ENCODE measurements at places on chromosomes 5 and 9.

DNA sequence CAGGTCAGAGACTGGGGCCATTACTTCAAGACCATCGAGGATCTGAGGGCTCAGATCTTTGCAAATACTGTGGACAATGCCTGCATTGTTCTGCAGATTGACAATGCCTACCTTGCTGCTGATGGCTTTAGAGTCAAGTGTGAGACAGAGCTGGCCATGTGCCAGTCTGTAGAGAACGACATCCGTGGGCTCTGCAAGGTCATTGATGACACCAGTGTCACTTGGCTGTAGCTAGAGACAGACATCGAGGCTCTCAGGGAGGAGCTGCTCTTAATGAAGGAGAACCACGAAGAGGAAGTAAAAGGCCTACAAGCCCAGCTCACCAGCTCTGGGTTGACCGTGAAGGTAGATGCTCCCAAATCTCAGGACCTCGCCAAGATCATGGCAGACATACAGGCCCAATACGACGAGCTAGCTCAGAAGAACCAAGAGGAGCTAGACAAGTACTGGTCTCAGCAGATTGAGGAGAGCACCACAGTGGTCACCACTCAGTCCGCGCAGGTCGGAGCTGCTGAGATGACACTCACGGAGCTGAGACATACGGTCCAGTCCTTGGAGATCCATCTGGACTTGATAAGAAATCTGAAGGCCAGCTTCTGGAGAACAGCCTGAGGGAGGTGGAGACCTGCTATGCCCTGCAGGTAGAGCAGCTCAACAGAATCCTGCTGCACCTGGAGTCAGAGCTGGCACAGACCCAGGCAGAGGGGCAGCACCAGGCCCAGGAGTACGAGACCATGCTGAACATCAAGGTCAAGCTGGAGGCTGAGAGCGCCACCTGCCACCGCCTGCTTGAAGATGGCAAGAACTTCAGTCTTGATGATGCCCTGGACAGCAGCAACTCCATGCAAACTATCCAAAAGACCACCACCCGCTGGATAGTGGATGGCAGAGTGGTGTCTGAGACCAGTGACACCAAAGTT, 9.3 kb downstream of the NIPBL start:
- peak; percentile 24 for DNase-seq

GRCh38 chr5:115796656-115797055, 19.8 kb downstream of the CDO1 start:
- DNase-seq, result no peak

DNA sequence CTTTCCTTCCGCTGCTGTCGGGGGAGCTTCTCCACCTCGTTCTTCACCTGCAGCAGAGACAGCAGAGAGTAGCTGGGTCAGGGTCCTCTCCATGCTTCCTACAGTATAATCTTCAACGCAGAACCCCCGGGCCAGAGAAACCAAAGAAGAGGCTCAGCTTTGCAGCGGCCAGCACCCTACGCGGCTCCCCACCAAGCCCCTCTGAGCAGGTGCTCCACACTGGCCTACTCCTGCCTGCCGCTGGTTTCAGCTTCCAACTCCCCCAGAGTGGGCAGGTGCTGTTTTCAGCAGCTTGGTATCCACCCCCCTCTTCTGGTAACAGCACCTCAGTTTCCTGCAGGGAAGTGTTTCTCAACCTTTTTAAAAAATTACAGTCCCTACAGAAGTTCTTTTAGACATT, 58.3 kb upstream of the FBXW11 start:
- DNase-seq, result no peak

- no peak for DNase-seq
Observed at GRCh38 chr9:11190719-11191118, 577.9 kb upstream of the PTPRD start.

DNA sequence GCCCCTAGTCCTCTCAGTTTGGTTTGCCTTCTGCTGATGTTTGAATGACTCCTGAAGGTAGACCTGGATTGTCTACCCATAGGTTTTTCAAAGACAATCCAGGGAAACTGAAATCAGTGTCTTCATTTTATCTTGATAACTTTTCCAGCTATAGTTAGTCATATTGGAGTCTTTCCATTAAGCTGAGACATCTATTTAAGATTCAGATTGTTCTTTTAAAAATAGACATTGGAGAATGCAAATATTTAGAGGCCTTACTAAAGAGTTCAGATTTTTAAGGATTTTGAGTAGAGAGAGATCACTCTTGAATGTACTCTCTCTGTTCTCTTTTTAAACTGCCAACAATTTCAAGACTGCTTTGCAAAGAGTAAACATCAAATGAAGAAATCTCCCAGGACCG, 69.1 kb downstream of the GDNF start:
- DNase-seq, result no peak

DNA sequence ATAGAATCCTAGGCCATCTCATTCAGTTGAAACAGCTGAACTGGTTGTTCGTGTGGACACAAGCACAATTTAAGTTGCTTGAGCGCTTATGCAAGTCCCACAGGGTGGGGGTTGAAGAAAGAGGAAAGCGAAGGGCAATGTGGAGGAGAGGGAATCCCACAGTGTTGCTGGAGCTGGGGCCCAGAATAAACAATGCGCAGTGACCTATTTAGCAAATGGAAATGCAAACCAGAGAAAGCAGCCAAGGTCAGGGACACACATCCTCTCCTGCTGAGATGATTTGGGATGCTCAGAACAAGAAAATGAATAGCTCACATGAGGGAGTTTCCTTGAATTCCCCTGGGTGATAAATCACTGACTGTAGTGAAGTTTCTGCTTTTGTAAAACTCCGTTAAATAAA, 838.3 kb downstream of the TLE4 start:
- no peak for DNase-seq

DNA sequence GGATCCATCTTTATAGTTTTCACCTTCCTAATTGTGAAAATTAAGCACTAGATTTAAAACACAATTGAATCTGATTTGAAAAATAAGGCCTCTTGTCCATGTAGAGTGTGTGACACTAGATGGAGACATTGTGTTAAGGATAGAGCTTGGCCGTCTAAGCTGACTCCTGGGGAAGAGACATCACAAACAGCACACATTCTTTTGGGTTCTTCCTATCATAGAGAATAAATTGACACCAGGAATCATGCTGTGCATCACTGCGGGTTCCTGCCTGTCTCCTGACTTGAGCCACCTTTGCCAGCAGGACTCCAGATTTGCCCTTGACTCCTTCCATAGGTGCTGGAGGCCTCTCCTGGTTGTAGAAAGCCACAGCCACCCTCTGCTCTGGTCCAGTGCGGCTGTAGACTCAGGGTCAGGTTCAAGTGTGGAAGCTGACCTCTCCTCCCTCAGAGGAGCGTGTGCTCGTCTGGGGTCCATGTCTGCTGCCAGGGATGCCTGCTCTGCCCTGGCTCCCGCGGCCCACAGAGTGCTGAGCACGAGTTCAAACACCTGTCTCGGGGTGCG, 11.2 kb downstream of the ROPN1L start:
- DNase-seq, result peak; percentile 90

- DNase-seq, result no peak
Observed at GRCh38 chr5:134267366-134268018, 41.6 kb upstream of the PPP2CA start.

Data from hematopoietic multipotent progenitor cell treated with erythropoietin and hydrocortisone succinate and interleukin-3 and kit ligand, for 4 days (in vitro differentiated cells).